Activated T-cell treated with anti-CD3 and anti-CD28 coated beads, Interleukin-2, amount 50 U/mL, for 72 hours (primary cell): ENCODE measurements at places on chromosomes 11 and 22.

GRCh38 chr11:1340111-1340510 is 30.7 kb upstream of the TOLLIP start:
- DNase-seq, result no peak

DNA sequence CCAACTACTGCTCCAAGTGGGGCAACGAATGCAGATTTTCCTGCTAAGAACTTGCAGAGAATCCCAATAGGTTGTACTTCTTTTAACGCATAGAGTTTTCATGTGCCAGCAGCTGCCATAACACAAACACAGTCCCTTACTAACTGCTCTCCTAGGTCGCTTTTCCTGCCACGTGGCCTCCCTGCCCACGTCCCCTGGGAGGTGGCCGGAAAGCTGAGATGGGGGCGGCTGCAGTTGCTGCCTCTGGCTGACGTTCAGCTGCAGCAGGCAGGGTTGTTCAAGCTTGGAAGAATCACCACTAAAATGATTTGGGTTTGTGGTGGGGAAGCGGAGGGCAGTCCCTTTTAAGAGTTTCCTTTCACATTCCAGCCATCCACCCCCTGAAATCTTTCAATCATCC is 39.3 kb downstream of the ZNF202 start:
- no peak for DNase-seq

GRCh38 chr11:66183494-66184048 is 84.9 kb upstream of the RAB1B start:
- DNase-seq, result no peak

- no peak for DNase-seq
Measured at GRCh38 chr11:31720671-31721365, 90.3 kb downstream of the PAX6 start.

GRCh38 chr11:6566704-6567370 is 36.6 kb downstream of the RRP8 start:
- no peak for DNase-seq
